ENCODE measurements at places on chromosomes 12 and 14.

DNA sequence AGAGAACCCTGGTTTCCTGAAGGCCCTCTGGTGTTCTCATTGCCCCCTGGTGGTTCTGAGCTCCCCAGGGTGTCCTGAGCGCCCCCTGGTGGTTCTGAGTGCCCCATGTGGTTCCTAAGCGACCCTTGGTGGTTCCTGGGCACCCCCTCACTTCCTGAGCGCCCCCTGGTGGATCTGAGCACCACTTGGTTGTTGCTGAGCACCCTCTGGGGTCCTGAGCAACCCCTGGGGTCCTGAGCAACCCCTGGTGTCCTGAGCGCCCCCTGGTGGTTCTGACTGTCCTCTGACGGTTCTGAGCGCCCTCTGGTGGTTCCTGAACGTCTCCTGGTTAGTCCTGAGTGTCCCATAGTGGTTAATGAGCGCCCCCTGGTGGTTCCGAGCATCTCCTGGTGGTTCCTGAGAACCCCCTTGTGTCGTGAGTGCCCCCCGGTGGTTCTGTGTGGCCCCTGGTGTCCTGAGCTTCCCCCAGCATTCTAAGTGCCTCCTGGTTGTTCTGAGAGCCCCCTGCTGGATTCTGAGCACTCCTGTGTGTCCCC lies 568.3 kb downstream of the TMEM121 start:
- DNase-seq: no peak

DNA sequence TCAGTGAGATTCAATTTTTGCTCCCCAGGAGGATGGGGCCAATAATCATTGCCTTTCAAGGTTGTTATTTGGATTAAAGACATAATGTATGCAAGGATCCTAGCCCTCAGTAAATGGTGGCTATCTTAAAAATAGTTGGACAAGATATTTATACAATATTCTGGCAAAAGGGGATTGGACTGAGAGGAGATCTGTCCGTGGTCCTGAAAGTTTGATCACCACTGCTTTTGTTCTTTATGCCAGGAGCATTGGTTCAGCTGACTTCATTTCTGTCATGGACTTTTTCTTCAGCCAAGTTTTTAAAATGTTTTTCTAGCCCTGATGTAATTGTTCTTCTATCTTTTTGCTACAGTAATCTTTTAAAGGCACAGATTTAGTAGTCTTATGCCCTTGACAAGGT lies 70.2 kb upstream of the TCL1A start:
- no peak for DNase-seq

DNA sequence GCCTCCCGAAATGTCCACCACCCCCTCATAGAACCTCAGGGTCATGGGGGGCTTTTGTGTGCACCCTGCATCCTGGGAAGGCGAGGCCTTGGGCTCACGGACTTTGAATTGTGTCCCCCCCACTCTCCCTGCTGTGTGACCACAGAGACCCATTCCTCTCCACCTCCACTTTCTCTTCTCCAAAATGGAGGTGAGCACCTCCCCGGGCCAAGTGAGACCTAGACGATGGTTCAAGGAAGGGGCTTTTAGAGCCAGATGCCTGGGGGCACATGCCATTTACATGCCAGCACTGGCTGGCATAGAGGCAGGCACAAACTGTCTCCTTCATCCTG lies 33.5 kb downstream of the CYP46A1 start:
- no peak for DNase-seq

GRCh38 chr12:129028844-129029243 lies 175.6 kb downstream of the GLT1D1 start:
- DNase-seq: no peak
